ENCODE measurements at places on chromosomes 7 and 10.

DNA sequence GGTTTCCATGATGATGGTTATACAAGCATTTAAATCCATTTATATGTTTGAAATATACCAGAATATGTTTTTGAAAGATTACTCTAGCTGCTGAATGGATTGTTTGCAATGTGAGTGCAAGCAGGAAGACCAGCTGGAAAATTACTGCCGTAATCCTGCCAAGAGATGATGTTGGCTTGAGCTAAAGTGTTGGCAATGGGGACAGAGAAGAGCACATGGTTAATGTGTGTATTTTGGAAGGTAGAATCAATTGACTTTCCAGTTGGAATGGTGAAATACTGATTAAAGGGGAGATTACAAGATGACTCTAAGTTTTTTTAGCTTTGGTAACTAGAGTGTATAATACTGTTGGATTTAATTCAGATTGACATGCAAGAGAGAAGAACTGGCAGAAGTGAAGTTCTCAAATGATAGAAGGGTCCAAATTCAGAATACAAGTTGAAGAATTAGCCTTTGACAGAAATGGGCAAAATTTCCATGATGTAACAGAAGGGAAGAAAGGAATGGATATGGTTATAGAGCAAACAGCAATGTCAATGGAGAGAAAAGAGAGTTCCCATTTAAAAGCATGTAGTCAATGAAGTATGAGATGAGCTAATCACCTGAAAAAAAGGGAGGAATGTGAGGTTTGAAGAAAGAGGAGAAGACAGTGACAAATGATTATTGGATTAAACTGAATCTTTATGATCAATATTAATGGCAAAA lies 422.0 kb downstream of the CDC14C start:
- DNase-seq: no peak

- DNase-seq: no peak
Observed at GRCh38 chr10:22491480-22491879, 146.2 kb downstream of the SPAG6 start.

GRCh38 chr7:104174798-104175197 lies 33.0 kb downstream of the ORC5 start:
- DNase-seq: no peak

DNA sequence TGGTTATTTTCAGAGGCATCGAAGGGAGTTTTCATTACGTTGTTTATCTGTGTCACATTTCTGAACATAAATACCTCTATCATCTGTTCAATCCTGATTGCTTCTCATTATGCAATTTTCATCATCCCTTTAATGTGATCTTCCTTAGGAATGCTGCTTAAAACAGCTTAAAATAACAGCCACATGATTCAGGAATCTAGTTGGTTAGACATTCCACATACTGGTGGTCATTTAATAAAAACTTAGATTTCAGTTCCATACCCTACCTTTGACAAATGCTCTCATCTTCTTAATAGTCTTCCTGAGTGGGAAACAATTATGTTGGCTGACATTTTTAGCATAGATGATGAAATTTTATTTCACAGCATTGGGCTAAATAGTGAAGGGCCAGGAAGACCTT lies 191.3 kb upstream of the CDCA7L start:
- no peak for DNase-seq

DNA sequence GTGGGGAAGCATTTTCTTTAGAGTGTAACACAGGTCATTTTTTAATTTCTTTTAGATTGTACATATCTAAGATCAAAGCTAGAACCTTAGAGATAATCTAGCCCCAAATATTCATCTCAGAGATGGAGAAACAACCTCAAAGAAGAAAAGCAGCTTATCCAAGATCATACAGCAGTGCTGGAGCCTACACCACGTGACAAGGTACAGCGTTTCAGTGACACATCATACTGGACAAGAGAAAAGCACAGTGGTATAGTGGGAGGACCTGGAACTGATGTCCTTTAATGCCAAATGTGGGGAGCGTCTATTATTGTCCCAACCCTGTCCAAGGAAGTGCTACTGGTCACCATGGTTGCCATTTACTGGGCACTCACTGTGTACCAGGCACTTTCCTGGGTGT lies 445.8 kb downstream of the RPS24 start:
- DNase-seq: no peak

DNA sequence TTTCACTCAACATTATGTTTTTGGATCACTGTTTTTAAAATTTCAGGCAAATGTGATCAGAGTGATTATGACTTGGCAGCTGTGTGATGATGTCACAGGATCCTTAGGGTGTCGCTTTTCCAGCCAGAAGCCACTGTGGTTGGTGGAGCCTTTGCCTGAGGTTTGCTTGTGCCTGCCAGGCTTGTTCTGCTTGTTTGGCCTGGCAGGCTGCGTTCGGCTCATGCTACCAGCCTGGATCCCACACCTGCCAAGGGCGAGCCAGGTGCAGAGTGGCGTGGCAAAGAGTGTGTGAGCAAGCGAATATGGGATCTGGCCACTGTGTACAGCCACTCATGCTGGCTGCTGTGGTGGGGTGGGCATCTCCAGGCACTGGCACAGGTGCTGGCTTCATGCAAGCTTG lies 55.7 kb downstream of the ADK start:
- DNase-seq: no peak

DNA sequence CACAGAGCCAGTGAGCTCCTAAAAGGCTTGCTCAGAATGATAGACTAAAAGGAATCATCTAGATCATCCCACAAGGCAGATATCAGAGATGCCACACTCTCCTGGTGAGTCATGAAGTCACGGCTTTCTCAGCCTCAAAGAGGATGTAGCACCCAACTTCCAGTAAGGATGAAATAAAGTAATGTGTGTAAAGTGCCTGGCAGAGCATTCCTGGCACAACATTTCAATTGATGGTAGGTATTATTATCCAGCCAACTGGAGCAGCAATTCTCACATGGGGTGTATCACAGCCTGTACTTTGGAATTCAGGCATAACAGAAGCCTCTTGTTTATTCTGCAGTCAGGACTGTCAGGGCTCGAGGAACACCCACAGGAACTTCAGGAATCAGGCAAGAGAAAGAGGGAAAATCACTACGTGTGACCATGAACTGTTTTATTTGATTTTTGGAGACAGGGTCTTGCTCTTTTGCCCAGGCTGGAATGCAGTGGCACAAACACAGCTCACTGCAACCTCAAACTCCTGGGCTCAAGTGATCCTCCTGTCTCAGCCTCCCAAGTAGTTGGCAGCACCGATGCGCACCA lies 5.3 kb upstream of the NAT16 start:
- no peak for DNase-seq
